ENCODE measurements at places on chromosomes 2 and 18.

DNA sequence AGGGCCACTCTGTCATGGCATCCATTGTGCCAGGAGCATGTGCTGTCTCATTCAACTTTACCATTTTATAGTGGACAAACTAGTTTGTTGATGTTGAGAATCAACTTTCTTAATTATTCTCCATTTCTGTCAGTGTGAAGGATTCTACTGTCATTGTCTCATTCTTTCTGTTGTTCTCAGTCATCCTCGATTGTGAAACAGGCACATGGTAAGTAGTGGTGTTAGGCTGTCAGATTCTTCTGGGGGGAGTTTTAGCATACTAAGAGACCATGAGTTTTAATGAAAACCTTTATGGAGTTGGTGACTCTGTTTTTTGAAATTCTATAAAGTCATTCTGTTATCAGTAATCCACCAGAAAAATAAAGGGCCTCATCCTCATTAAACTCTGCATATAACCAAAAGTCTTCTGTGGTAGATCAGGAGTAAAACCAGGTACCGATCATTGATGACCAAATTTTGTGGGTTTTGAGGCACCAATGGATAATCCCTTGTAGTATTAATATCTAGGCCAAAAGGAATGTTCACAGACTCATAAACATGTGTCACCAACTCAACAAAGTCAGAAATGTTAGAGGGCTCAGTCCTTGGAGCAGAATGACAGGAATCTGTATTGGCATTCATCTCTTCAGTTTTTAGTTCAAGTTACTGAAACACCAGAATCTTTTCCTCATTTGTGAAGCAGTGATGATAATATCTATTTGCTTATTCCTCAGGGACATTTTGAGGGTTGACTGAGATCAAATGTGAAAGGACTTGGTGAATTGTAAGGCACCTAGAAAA is 73.2 kb downstream of the CERS6 start:
- no peak for DNase-seq

DNA sequence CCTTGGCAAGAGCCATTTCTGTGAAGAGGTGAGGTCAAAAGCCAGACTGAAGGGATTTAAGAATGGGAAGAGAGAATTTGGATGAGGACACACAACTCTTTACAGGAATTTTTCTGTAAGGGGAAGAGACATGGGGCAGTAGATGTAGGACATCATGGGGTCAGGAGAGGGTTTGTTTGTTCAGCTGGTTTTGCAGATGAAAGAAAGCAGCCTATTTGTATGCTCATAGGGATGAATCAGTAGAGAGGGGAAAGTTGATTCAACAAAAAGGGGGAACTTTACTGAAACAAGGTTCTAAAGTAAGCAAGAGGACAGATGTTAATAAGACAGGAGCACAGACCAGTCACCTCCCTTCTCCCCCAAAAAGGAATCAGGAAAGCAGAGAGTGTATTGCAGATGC is 11.2 kb downstream of the SCG2 start:
- peak; percentile 30 for DNase-seq

GRCh38 chr2:38446418-38446817 is 69.3 kb upstream of the ATL2 start:
- no peak for DNase-seq

DNA sequence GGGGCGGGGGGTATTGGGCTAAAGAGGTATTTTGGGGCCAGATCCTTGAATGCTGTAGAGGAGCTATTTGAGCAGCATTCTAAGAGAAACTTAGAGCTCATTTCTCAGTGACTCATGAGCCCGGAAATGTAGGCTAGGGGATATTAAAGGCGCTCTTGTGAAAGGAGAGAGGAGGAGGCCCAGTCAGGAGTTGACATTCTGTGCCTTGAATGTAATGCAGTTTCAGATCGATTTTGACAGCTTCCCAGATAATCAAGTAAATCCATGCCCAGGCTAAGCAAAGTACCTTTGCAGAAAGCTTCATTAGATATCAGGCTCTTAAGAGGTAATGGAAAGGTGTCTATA is 1.5 kb downstream of the CAB39 start:
- no peak for DNase-seq

All from NCI-H1092 (cell line).